H4 (cell line): ENCODE measurements at places on chromosomes 16 and 17.

GRCh38 chr17:792277-792676 lies 10.1 kb downstream of the MRM3 start:
- DNase-seq, result no peak

- no peak for DNase-seq
These were observed 38.5 kb upstream of the NKD1 start for GRCh38 chr16:50509521-50510341.

- no peak for DNase-seq
These were observed 8.1 kb downstream of the CHMP6 start for GRCh38 chr17:80999536-81000333.

GRCh38 chr16:14307527-14308367 lies 236.6 kb downstream of the MRTFB start:
- DNase-seq, result no peak

- DNase-seq, result no peak
These were observed 16.7 kb upstream of the TOM1L1 start for GRCh38 chr17:54883939-54884338.
